ENCODE measurements at places on chromosomes 13 and 19. TPM values are rescaled to one million over a fixed set of nuclear protein-coding genes. Genes with fewer than 3 reads are reported as not detected.

The PEAK3 gene
- total RNA-seq = not detected

DNA sequence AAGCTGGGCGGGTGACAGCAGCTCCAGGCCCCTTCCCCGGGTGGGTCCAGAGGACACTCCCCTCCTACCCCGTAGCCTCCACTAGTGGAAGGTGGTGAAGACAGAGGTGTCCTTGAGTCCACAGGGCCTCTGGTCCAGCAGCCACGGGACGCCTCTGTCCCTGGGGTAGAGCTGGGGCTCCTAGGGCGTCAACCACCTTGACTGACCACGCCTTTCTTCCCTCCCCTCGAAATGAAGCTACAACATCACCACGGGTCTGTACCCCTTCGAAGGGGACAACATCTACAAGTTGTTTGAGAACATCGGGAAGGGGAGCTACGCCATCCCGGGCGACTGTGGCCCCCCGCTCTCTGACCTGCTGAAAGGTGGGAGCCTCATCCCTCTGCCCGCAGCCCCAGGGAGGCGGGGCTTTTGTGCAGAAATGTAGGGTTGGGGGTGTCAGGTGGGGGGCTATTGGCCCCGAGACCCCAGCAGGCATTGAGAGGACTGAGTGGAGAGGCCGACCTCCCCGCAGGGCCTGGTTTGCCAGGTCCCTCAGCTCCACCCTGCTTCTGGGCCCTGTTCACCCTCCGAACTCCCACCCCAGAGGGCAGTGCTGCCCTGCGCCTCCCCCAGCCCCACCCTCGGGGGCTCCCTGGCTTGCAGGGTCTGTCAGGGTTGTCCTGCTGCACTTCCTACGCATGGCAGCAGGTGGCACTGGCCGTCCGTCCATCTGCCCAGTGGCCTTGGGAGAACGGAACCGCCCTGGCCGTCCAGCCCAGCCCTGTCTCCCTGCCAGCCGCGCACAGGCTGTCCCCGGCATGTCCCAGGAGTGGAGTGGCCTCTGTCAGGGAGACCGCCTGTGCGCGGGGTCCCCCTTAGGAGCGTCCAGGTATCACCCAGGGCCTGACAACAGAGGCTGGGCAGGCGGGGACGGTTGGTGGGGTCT, 15.7 kb downstream of the STK11 start:
- DNase-seq = no peak

The MARK4 gene
- total RNA-seq = 19.2 TPM

The MBD3L2 gene
- not detected for total RNA-seq

The ZNF320 gene
- 22.6 TPM for total RNA-seq

- DNase-seq = no peak
These were observed 10.8 kb upstream of the RANBP3 start for GRCh38 chr19:5988517-5989387.

DNA sequence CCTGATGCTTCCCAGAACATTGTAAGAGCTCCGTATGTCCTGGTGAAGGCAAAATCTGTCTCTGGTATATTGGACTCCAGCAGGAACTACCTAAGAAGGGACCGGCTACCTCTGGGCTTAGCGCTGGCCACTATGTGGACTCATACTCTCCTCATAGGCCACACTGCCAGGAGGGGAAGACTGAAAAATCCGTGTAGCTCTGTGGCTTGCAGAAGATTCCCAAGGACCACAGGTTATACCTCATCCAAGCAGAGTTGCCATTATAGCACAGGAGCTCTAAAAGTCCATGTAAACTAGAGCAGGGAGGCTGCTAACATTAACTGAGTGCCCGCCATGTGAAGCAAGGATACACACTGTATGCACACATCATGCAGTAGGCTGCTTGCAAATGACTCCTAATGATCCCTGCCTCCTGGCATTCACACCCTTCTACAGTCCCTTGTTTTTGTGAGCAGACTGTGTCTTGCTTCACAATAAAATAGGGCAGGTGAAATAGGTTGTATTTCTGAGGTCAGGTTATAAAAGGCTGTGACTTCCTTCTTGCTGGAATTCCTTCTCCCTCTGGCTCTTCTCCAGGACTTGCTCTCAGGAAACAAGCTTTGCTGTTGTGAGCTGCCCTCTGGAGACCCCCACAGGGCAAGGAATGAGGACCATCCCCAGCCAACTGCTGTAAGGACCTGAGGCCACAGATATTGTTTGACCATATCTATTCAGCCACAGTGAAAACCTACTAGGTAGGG, 192.6 kb upstream of the UBL3 start:
- DNase-seq = no peak

The TEX29 gene
- total RNA-seq = not detected

DNA sequence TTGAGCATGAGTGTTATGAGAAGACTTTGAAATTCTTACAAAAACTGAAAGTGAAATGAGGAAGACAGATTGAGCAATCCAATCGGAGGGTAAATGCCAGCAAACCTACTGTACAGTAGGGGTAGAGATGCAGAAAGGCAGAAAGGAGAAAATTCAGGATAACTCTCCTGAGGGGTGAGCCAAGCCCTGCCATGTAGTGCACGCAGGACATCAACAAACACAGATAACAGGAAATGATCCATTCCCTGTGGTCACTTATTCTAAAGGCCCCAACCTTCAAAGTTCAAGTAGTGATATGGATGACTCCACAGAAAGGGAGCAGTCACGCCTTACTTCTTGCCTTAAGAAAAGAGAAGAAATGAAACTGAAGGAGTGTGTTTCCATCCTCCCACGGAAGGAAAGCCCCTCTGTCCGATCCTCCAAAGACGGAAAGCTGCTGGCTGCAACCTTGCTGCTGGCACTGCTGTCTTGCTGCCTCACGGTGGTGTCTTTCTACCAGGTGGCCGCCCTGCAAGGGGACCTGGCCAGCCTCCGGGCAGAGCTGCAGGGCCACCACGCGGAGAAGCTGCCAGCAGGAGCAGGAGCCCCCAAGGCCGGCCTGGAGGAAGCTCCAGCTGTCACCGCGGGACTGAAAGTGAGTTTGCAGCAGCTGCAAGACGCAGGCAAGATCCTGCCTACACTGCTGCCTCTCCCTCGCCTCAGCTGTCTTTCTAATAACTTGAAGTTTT, at the start of gene TNFSF13B:
Gene TNFSF13B, plus strand, starts transcription at position 118 of the 728 bp plus-strand sequence. Its CDS starts 178 bp downstream, at position 296.
- no peak for DNase-seq

GRCh38 chr13:79393564-79394249, 12.3 kb downstream of the RBM26 start:
- DNase-seq = no peak

The CAPS gene
- total RNA-seq = 7.0 TPM
